ENCODE measurements at places on chromosomes 5 and 9.

- peak; percentile 71 for DNase-seq
These were observed 21.3 kb upstream of the NDST1 start for GRCh38 chr5:150486402-150487198.

GRCh38 chr9:113756476-113757192 is 119.5 kb upstream of the ZNF618 start:
- DNase-seq: no peak

- DNase-seq: no peak
These were observed 3.9 kb downstream of the FABP6 start for GRCh38 chr5:160233215-160233614.

DNA sequence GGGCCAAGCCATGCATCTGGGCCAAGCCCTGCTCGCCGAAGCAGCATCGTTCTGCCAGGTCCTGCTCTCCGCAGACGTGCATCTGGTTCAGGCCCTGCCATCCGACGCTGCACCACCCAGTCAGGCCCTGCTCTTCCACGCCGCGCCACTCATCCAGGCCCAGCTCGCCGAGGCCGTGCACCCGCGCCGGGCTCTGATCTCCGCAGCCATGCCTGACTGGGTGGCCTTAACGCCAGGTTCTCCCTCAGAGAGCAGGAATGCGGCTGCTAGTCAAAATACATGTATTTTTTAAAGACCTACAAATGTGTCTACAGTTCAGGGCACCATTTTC is 891.1 kb upstream of the CTNND2 start:
- DNase-seq: no peak

GRCh38 chr9:26694381-26695297 is 198.0 kb downstream of the CAAP1 start:
- no peak for DNase-seq

DNA sequence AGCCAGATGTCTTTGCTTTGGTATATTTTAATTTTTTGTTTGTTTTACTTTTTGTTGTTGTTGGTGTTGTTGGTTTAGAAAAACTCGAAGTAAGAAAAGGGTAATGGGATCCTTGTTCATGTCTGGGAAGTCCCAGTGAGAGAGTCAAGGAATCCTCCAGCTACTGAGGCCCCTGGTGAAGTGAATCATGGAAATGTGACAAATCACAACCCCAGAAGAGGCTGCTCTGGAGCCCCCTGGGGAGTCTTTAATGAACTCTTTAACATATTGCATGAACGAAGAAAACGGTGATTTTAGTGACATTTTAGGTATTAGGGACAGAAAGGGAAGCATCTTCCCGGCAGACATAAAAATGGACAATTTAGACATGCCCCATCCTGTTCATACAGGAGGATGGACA is 41.3 kb downstream of the TMEM174 start:
- no peak for DNase-seq

GRCh38 chr9:109317979-109318741 is 2.7 kb downstream of the EPB41L4B start:
- no peak for DNase-seq

- peak; percentile 26 for DNase-seq
These were observed 33.5 kb upstream of the CKS2 start for GRCh38 chr9:89277454-89277853.

GRCh38 chr9:120770931-120771330 is 22.3 kb downstream of the FBXW2 start:
- no peak for DNase-seq

GRCh38 chr9:1531424-1531823 is 481.3 kb downstream of the DMRT2 start:
- no peak for DNase-seq

- DNase-seq: no peak
These were observed 111.5 kb downstream of the KDM4C start for GRCh38 chr9:6869081-6869948.

- no peak for DNase-seq
These were observed 240.4 kb downstream of the IRX2 start for GRCh38 chr5:2511126-2511525.
